Stimulated activated CD8-positive, alpha-beta memory T cell treated with anti-CD3 and anti-CD28 coated beads, Interleukin-7, amount 100 ng/mL, for 4 hours (primary cell): ENCODE measurements at places on chromosomes 16 and 17.

DNA sequence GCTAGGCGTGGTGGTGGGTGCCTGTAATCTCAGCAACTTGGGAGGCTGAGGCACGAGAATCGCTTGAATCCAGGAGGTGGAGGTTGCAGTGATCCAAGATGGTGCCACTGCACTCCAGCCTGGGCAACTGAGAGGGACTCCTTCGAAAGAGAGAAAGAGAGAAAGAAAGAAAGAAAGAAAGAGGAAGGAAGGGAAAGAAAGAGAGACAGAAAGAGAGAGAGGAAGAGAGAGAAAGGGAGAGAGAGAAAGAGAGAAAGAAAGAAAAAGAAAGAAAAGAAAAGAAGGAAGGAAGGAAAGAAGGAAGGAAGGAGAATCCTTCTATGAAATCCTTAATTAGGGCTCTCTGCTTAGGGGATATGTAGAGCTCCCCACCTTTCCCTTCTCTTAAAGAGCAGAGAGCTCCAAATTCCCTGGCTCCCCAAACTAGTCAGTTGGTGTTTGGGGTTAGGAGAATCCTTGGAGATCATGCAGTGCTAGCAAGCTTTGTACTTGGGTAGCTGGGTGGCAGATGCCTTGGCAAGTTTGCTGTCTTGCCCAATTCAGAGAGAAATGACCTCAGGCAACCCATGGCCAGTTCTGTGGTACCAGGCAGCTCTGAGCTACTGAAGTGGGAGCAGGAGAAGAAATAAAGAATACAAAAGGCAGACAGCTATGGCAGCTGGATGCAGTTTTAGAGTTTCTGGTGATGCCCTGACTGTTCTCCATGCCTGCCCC, 8.9 kb upstream of the HOXB13 start:
- no peak for DNase-seq

GRCh38 chr16:57513371-57514102, 22.8 kb downstream of the CCDC102A start:
- no peak for DNase-seq

DNA sequence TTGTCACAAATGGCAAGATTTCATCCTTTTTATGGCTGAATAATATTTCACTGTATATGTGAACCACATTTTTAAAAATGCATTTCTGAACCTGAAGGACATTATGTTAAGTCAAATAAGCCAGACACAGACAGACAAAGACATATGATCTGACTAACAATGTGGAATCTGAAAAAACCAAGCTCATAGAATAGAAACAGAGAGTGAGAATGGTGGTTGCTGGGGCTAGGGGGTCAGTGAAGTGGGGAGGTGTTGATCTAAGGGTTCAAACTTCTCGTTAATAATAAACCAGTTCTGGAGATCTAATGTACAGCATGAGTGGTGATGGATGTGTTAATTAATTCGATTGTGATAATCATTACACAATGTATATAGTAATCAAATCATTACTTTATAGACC, 475.1 kb downstream of the WWOX start:
- no peak for DNase-seq

- DNase-seq, result no peak
Measured at GRCh38 chr17:26809033-26809432, 484.9 kb upstream of the WSB1 start.

GRCh38 chr16:65176603-65177002, 54.7 kb upstream of the CDH11 start:
- DNase-seq, result no peak

- DNase-seq, result no peak
Measured at GRCh38 chr17:42118545-42118944, 2.6 kb downstream of the KAT2A start.

DNA sequence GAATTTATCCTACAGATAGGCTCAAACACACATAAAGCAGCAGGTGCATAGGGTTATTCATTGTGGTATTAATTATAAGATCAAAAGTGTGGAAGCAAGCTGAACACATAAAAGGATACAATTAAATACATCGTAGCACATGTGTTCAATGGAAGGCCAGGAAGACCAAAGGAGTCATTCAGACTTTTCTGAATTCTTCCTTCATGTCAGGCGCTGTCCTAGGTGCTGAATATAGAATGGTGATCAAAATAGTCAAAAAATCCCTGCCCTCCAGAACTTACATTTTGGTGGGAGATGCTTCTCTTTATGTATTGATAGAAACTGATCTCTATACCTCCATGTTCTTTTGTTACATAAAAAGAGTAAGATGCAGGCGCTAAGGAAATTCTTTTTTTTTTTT, 439.0 kb upstream of the ASIC2 start:
- DNase-seq, result no peak

- no peak for DNase-seq
Measured at GRCh38 chr16:88688013-88688778, 1.9 kb upstream of the SNAI3 start.

DNA sequence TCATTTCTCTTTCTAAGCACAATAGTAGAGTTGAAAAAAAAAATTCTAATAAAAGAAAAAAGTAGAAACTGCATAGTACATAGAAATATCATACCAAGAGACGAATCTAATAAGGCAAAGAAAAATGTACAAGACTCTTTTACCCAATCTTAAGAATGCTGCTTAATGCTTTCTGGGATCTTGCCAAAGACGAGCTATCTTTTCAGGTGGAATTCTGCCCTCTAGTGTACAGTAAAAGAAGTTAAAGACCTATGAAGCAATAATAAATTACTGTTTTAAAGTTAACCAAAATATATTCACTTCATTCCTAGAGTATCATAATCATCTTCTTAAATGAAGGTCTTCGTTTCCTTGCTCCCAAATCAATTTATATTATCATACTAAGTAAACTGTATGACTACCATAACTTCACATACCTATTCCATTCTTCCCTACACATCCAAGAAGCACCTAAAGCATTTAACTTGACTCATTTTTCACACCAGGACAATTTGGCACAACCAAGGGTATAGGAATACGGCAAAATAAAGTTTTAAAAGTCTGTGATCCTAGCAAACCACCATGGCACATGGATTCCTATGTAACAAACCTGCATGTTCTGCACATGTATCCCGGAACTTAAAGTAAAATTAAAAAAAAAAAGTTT, 47.7 kb downstream of the CFDP1 start:
- DNase-seq, result no peak
